ENCODE measurements at places on chromosomes 16 and 17.

GRCh38 chr16:65769055-65769465 lies 597.4 kb upstream of the CDH5 start:
- DNase-seq, result no peak

DNA sequence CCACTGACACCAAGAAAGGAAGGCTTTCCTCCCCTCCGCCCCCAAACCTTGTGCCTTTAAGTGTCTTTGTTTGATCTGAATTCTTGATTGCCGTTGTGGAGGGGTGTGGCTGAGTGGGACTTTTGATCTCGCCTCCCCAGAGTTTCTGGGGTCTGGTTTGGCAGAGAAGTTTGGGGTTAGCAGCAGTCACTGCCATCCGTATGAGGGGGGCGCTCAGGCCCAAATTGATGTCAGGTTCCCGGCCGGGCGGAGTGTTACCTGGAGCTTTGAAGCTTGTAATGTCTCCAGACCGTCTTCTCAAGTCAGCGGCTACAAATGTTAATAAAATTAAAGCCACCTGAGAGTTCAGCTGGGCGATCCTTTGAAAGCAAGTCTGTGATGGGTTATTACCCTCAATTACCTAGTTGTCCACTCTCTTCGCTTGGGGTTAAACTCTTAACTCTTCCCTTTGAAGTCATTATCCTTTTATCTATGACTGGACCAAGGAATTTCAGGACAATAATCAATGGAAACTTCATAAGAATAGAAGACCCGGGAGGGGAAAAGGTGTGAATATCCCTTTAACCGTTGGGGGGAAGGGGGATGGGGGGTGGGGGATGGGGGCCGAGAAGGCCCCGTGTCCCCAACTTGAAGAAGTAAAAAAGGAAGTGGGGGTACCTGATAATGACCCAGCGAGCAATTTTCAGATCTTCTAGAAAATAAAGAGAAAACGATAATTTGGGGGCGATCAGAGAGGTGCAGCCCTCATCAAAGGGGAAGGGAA lies 31.8 kb upstream of the AXIN2 start:
- no peak for DNase-seq

- DNase-seq, result no peak
These were observed 1.2 kb upstream of the UTP6 start for GRCh38 chr17:31902693-31903092.

- no peak for DNase-seq
These were observed 217.9 kb upstream of the RPL38 start for GRCh38 chr17:73985466-73986015.

DNA sequence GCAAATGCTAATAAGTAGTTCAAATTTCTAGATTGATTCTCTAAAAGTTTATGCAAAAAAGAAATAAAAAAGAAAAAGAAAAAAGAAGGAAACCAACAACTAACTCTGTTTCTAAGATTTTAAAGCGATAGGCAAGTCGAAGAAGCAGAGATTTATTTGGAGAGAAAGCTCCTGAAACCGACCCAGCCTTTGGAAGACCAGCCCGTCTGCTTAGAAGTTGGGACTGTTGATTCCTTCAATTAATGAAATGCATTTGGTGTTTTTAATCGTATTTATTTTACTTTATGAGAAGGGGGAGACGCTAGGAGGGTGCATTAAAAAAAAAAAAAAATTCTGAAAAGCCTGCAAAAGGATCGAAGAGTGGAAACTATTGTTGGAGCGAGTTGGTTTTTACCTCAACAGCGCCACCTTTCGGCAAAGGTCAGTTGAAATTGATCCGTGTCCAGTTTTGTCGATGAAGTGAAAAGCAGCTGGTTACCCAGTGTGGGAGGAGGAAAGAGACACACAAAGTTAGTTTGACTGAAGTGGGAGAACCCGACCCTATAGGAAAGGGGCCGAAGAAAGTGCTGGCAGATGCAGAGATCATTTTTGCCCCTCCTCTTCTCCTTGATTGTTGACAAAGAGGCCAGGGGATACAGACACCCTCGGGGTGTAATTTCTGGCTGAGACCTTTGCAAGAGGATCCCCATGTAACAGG lies 1.5 kb upstream of the MAF start:
- DNase-seq, result peak; percentile 72

DNA sequence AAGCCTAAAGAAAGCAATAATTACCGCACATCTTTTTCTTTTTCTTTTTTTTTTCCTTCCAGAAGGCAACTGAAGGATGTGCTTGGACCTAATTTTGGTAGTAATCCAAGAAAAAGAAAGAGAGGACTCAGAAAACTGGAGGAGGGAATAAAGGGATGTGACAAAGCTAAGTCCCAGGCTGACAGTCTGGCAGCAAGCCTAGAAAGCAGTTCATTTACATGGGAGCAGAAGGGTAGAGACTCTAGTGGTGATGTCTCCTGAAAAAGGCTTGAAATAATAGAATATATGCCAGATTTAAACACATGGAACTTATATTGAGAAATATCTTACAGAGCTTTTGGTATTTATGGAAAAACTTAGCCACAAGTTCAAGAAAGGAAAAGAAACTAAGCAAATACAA lies 101.0 kb upstream of the SHISA6 start:
- DNase-seq, result no peak

DNA sequence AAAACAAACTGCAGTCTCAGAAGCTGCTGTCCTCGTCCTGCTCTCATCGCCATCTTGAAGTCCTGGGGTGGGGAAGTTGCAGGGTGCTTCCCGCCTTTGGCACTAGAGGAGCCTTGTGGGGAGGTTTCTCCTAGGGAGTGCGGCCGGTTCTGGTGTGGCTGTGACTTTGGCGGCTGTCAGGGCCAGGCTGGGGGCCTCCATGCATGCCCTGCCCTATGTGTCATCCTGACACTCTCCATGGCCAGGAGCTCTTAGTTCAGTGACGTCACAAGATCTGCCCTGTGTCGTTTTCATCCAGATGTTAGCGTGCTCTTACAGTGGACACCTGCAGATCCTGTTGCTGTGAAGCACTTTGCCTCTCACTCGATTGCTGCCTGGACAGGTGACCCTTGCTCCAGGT lies 49.6 kb downstream of the PLD6 start:
- DNase-seq, result no peak

DNA sequence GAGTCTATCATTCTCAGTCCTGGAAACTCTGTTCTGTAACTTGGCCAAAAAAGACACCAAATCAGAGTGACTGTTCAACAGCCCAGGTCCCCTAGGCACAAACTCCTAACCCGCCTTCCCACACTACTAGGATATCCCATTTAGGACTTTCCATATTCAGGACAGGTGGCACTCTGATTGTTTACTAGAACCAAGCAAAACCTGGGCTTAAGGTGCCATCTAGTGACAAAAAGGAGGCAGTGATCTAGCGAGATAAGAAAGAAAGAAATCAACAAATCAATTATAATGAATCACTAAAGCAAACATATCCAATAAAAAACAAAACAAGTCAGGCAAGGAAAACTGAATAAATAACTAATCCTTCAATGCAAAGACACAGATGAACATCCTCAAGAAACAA lies 203.9 kb downstream of the CEP112 start:
- no peak for DNase-seq

- no peak for DNase-seq
These were observed 6.6 kb downstream of the HIC1 start for GRCh38 chr17:2061441-2061958.

- no peak for DNase-seq
These were observed 543 bp downstream of the TXNDC11 start for GRCh38 chr16:11742093-11742535.

- DNase-seq, result peak; percentile 35
These were observed 681 bp downstream of the TMEM102 start for GRCh38 chr17:7435676-7436555.

- no peak for DNase-seq
These were observed 4.4 kb upstream of the BCL6B start for GRCh38 chr17:7018331-7018964.

DNA sequence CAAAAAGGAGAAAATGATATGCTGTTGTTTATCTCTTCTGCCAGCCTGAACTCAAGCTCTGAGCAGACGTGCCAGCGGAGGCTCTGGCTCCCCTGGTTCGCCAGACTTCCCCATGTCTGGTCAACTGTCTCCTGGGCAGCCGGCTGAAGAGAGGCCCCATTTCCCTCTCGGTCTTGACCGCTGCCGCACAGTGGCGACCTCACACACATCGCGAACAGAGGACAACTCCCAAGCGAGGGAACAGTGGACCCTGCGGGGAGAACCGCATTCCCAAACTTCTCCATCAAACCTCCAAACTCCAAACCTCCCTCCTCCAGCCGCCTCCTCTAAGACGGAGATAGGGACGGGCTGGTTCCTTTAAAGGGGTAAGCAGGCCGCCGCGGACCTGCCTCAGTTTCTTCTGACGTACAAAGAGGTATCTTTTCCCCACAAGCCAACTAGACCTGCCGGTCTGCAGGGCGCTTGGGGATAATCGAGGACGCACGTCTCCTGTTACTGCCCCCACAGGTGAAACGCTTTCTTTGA lies 24.9 kb upstream of the RFFL start:
- DNase-seq, result no peak

- DNase-seq, result no peak
These were observed 392.3 kb downstream of the SLC39A11 start for GRCh38 chr17:72700226-72700625.

GRCh38 chr17:50763716-50764475 lies 3.4 kb downstream of the ANKRD40CL start:
- DNase-seq, result no peak

- DNase-seq, result no peak
These were observed 1.7 kb upstream of the SLC47A2 start for GRCh38 chr17:19718041-19718612.

GRCh38 chr16:85940214-85940613 lies 41.3 kb downstream of the IRF8 start:
- no peak for DNase-seq

DNA sequence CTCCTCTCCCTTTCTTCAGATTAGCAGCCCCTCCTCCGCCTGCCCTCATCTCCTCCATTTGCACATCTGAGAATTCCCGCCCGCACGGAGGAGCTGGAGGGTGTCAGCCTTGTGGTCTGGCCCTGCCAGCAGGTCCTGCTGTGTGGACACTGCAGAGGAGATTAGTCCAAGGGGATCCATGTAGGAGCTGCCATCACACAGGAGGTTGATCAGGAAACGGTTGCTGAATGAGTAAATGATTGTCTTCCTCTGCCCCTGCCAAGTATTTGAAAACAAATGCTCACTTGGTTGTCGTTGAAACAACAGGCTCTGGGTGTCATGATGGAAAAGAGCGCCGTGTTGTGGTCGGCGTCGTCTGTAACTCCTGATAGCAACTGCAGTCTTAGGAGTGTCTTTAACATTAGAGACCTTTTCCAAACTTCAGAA lies 63.8 kb upstream of the CHMP6 start:
- DNase-seq, result no peak

- DNase-seq, result no peak
These were observed 239.2 kb downstream of the HS3ST3A1 start for GRCh38 chr17:13362341-13363122.

- no peak for DNase-seq
These were observed 7.4 kb downstream of the GNAO1 start for GRCh38 chr16:56198755-56199114.

- no peak for DNase-seq
These were observed 276.1 kb downstream of the SNX29 start for GRCh38 chr16:12252616-12253015.

DNA sequence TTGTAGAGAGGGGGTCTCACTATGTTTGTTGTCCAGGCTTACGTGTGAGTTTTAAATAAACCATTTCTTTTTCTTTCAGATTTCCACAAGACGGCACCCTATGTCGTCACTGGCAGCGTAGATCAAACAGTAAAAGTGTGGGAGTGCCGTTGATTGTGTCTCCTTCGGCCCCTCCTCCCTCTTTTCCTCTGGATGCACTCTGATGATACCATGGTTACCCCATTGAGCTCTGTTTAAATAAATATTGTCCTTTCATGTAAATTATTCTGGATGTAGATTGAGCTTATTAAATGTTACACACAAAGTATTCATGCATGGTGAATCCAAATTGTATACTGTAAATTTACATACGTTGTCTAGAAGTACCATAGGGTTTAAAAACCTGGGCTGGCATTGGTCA lies 29.9 kb downstream of the CLUH start:
- no peak for DNase-seq

- DNase-seq, result no peak
These were observed 536.4 kb downstream of the WWOX start for GRCh38 chr16:78635807-78636206.

- no peak for DNase-seq
These were observed 81.9 kb downstream of the MGAT5B start for GRCh38 chr17:76949913-76950695.

- no peak for DNase-seq
These were observed 2.0 kb downstream of the ROGDI start for GRCh38 chr16:4800290-4801041.

DNA sequence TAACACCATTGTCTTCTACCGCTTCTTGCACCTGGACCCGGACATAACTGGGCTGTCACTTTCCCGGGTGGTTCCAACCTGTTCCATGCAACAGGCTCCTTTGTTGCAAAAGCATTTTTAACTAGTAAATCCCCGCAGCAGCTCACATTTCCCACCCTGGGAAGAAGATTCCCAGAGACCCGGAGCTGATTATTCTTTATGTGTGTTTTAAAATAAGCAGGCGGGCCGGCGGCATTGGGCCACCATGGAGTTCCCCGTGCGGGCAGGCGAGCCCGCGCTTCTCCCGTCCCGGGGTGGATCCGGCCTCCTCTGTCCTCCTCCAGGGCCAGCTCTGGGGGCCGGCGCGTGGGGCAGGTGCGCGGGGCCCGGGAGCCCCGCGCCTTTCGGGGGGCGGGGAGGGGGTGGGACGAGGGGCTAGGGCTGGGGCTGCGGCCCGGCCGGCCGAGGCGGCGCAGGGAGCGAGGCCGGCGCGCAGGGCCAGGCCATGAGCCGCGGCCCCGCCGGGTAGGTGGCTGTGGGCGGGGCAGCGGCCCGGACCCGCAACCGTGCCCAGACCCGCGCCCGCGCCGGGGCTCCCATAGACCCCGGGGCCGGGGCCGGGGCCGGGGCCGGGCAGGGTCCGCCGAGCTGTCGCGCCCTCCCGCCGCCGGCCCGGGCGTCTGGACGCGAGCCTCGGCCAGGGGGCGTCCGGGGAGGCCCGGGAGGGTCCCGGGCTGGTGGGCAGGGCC lies 1.7 kb downstream of the CRAMP1 start:
- no peak for DNase-seq

DNA sequence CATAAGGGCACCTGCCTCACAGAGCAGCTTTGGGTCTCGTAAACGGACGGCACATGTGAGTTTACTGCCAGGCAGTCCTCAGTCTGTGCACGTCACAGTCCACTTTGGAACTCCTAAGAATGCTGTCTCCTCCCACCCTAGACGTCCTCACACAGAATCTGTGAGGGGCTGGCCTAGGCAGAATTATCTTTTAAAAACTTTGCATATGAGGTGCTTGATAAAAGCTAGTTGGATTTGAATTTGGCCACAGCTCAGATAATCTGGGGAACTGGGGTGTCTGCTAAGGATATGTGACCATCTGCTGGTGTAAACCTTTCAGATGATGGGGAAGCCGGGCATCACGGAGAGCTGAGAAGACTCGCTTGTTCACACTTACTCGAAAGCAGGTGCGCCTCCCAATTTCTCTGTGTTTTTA lies 64.4 kb downstream of the METRNL start:
- no peak for DNase-seq

GRCh38 chr17:48835971-48836370 lies 5.1 kb downstream of the CALCOCO2 start:
- DNase-seq, result no peak

- no peak for DNase-seq
These were observed 21.7 kb upstream of the SP6 start for GRCh38 chr17:47872651-47873161.

GRCh38 chr17:6568184-6568758 lies 11.9 kb upstream of the PITPNM3 start:
- DNase-seq, result no peak

Measured in effector memory CD4-positive, alpha-beta T cell (primary cell).